ENCODE measurements at places on chromosomes 2 and 18.

DNA sequence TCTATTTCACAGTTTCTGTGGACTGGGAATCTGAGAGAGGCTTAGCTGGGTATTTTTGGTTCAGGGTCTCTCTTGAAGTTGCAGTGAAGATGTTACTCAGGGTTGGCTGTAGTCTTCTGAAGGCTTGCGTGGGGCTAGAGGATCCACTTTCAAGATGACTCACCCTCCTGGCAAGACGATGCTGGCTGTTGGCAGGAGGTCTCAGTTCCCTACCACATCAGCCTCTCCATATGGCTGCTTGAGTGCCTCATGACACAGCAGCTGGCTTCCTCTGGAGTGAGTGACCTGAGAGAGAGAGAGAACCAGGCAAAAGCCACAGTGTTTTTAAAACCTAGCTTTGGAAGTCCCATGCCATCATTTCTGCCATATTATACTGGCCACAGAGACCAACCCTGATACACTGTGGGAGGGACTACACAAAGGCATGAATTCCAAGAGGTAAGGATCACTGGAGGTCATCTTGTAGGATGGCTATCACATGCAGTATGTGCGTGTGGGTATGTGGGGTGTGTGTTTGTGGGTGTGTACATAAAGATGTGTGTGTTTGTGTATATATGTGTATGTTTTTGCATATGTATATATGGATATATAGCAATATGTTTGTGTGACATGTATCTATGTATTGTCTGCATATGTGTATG lies 25.1 kb downstream of the DNPEP start:
- no peak for DNase-seq

- DNase-seq, result no peak
These were observed 654.7 kb upstream of the FANCL start for GRCh38 chr2:58895857-58896256.

DNA sequence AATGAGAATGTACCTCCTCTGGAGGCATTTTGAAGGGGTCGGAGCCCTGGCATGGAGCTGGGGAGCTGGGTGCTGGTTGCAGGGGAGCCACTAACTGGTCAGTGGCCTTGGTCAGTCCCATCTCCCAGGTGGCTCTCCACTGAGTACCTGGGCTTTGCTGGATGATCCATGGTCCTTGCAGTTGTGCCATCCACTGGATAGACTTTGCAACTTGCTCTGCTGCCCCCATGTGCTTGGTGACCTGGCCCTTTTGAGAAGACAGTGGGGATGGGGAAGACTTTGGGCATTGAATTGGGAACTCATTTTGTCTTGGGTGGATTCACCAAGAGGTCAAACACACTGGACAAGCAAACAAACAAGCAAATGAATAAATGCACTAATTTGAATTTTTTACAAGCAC lies 263.9 kb downstream of the MYCN start:
- no peak for DNase-seq

DNA sequence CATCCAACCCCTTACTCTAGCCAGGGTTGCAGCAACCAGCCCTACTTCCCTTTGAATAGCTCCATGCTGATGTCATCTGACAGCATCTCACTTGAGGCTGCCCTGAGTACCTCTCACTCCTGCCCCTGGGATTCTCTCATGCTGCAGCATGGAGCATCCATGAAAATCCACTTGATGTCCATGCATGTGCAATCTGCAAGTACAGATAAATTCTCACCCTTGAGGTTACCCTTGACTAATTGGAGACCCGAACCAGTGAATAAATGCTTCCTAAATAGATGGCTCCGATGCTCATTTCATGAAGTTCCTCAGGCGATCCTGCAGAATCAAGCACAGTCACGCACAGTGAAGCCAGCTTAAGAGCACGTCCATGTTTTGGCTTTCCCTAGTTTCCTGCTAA lies 298.3 kb downstream of the RBM43 start:
- DNase-seq, result no peak

DNA sequence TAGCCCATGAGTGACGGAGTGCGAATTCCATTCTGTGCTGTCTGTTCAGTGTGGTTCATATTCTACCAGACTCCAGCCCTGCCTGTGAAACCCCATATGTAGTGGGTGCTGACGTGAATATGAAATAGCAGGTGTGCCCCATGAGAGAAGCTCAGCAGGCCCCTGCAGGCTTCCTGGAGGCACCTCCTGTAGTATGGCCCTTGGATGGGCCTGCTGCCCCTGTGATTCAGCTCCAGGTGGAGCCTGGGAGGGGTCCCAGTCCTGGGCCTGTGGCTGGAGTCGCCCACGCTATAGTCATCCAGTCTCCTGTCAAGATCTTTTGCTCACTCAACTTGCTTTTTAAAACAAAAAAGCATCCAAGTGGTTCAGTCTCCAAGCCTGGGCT lies 125.5 kb downstream of the GLI2 start:
- no peak for DNase-seq

GRCh38 chr2:64492272-64492671 lies 31.9 kb upstream of the AFTPH start:
- no peak for DNase-seq

DNA sequence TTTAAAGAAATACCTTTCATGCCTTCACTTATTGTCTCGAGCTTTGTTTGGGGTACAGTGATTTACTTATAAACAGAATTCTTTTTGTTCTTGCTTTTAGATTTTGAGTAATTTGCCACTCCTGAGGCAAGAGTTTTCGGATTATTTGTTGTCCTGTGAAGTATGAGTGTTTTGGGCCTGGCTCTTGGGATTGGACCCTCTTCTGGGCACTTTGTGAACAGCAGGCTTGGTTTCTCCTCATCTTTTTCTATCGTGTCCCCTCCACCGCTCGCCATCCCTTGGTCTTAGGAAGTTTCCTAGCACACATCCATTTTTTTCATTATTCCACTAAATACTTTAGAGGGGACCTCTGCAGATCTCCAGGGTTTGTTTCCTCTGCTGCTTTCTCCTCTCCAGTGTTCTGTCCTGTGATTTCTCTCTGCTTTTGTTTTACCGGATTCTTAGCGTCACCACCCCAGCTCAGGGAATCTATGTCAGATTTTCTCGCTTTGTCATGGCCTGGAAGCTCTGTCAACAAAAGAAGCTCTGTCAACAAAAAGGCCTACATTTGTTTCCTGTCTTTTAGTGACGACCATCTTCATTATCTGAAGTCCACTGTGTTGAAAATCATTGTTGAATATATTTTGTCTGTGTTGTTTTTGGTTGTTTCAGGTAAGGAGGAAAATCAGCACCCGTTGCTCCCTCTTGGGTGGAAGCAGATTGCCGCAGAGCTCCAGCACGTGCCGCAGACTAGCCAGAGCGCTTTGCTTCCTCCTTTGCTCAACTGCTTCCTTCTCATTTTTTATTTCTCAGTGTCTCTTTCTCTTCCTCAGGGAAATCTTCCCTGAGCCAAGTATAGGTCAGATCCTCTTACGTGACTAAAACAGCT lies 27.8 kb downstream of the ANKRD62 start:
- DNase-seq, result no peak

DNA sequence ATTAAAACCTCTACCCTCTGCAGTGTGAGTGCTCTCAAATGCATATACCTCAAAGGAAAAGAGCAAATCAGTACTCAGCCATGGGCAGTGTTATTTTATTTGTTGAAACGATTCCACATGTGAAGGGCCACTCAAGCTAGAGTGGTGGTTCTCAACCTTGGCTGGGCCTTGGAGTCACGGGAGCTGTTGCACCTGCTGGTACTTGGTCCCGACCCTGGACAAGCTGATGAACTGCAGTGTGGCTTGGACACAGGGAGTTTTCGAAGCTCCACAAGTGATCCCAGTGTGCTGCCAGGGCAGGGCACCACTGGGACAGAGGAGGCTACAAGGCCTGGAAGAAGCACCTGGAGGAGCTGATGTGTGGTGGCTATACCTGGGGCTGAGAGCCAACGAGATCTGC lies 19.7 kb downstream of the GNLY start:
- no peak for DNase-seq

DNA sequence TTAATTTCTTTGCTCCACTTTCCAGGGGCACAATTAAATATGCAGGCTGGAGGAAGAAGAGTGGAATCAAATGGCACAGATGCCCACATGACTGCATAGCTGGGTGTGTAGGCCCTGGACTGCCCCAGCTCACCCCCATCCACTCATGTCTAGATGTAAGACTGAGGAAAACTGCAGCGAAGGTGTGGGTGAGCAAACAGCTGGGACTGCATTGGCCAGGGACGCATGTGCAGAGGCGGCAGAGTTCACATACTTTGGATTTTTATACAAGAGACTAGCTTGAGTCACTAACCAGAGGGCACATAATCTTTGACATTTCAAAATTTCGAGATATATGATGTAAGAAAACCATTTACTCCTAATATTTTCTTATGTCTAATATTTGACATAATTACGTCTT lies 60.1 kb downstream of the SPIRE1 start:
- no peak for DNase-seq

DNA sequence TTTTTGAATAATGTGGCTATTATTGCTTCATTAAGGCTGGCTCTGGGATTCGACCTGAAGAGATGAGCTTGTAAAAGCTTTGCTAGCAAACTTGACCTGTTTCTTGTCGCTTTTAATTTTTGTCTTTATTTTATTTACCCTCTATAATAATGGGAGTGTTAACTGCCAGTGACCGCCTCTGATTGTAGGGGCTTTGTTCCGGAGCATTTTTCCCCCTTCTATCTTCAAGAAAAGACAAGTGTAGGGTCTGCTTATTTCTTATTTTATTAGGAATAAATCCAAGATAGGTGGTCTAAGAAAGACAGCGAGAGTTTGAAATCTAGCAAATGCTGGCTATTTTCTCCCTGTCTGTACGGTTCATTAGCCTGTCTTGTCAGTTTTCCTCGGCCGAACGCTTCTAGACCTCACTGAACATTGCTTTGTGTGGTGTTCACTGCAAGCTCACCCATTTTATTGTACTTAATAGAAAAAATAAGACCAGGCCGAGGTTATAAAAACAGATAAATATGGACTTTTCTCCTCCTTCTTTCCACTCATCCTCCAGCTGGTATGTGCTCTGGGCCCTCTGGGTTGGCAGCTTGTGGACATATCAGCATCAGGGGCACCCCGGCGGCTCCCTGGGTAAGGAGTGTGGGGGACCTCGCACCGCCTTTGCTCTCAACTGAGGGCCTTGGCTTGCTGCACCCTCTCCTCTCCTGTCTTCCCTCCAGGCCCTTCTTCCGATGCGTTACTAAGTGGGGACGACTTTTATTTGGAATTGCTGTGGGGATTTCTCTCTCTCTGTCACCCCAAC lies 8.5 kb downstream of the MEIS1 start:
- no peak for DNase-seq

DNA sequence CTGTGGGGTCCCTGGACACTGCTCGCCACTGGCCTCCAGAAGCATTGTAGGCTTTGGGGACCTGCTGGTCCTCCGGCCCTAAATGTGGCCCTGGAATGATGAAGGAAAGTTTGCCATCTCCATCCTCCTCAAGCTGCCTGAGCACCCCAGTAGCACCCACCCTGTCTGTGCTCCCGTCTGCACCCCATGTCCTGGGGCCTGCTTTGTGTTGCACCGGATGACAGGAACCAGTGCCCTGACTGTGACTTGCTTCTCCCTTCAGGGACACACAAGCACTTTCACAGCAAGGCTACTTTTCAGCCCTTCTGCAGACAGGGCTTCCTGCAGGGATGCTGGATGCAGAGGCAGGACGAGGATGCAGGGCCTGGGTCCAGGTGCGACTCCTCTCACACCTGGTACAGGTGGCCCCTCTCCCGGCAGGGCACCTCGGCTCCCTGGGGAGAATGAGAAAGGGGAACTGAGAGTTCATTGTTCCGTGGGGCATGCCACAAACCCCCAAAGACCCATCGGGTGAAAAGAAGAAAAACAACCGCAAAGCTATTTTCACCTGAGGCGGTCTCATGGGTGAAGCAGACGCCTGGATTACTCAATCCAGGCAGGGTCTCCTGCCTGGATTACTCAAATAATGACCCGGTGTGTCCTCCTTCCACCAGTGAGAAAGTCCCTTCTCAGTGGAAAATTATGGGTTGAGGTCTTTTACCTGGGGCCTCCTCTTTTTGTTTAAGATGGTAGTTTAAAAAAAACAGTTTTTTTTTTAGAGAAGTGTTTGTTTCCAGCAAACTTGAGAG lies 74.9 kb downstream of the LONRF2 start:
- DNase-seq, result no peak

- no peak for DNase-seq
These were observed 31.0 kb upstream of the KCNF1 start for GRCh38 chr2:10880586-10881321.

DNA sequence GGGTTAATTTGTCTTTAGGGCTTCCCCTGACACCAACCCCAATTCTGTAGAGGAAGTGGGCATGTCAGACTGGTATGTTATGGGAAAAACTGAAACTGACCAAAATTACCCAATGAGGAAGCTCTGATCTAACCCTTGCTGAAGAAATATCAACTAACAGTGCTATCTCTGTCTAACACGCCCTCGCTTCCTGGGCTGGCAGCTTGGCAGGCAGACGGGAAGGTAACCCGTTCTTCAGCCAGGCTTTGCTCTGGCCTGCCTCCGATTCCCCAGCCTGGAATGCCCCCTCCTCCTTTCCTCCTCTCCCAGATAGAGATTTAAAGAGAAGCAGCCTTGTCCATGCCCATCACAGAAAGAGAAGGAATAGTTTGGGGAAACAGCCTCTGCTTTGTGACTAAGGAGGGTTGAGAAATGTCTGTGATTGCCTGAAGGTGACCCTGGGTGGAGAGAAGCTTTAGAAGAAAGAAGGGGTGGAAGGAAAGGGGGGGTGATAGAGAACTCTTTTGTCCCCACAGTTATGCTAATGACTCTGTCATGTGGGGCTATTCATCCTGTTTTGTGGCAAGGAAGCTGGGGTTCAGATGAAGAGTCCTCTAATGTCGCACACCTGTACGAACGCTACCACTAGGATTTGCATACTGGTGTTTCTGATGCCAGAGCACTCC lies 15.4 kb downstream of the HK2 start:
- DNase-seq, result peak; percentile 17

All from hematopoietic multipotent progenitor cell treated with erythropoietin and hydrocortisone succinate and interleukin-3 and kit ligand, for 17 days (in vitro differentiated cells).